ENCODE measurements at places on chromosomes 4 and X.

DNA sequence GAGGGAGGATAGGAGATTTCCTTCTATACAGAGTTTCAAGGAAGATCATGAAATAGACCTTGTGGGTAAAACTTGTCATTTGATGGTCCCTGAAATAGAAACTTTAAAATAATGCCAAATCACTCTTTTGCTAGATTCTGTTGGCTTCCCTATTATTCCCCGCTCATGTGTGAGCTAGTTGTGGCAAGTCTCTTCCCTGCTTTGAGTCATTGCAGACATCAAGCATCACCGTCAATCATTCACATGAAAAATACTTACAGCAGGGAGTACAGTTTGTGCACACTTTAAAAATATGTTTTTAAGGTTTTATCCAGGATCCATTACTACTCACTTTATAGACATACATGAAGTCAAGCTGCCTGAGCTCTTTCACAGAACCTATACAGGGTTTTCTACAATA lies 35.2 kb upstream of the INPP4B start:
- no peak for DNase-seq

- DNase-seq = no peak
Observed at GRCh38 chrX:132968296-132968949, 10.0 kb upstream of the HS6ST2 start.

GRCh38 chrX:127124871-127125270 lies 305.3 kb downstream of the PRR32 start:
- no peak for DNase-seq

- no peak for DNase-seq
Observed at GRCh38 chr4:70718811-70719604, 2.8 kb upstream of the RUFY3 start.

GRCh38 chr4:65805936-65806335 lies 135.6 kb upstream of the EPHA5 start:
- no peak for DNase-seq
